ENCODE measurements at places on chromosomes 4 and X. TPM values are rescaled to one million over a fixed set of nuclear protein-coding genes. Genes with fewer than 3 reads are reported as not detected.

MAGED2 gene
- 252 TPM for total RNA-seq

DNA sequence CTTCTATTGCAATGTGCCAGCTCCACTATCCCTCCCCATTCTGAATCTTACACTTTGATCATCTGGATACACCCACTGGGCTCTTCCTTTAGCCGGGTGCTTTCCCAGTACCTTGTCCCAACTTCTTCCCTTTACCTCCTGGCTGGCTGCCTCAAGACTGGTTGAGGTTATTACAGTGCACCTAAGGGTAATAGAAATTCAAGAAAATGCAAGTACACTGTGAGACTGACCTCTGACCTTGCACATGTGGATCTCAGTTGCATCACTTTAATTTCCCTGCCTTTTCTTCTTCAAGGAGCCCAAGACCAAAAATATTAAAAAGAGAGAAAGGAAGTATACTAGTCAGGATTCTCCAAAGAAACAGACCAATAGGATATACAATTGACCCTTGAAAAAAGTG lies 53.9 kb upstream of the NOCT start:
- no peak for DNase-seq

NR3C2 gene
- total RNA-seq: not detected

GRCh38 chrX:72621163-72621562 lies 48.5 kb upstream of the HDAC8 start:
- no peak for DNase-seq

DNA sequence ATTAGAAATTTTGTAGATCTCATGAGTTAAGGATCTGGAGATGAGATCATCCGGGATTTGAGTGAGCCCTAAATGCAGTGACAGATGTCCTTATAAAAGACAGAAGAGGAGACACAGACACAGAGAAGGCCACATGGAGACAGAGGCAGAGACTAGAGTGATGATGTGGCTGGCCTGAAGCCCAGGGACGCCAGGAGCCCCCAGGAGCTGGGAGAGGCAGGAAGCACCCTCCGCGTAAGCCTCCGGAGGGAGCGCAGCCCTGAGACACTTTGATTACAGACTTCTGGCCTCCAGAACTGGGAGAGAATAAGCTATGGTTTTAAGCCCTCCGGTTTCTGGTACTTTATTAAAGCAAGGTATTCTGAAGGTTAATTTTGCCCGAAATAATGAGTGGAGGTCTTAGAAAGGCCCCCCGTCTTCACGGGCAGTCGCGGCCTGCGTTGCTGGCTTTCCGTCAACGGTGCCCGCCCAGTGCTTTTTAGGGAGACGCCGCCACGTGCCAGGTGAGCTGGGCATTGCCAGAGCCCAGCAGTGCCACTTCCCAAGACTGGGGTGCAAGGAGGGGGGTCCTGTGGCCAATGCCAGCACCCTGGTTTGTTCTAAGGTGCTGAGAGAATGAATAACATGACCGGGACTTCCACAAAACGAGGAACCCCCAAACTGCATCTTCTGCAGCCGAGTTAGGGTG lies 8.1 kb downstream of the DHRSX start:
- DNase-seq: no peak

CLDN34 gene
- total RNA-seq: not detected

MSX1 gene
- total RNA-seq: 210 TPM

DNA sequence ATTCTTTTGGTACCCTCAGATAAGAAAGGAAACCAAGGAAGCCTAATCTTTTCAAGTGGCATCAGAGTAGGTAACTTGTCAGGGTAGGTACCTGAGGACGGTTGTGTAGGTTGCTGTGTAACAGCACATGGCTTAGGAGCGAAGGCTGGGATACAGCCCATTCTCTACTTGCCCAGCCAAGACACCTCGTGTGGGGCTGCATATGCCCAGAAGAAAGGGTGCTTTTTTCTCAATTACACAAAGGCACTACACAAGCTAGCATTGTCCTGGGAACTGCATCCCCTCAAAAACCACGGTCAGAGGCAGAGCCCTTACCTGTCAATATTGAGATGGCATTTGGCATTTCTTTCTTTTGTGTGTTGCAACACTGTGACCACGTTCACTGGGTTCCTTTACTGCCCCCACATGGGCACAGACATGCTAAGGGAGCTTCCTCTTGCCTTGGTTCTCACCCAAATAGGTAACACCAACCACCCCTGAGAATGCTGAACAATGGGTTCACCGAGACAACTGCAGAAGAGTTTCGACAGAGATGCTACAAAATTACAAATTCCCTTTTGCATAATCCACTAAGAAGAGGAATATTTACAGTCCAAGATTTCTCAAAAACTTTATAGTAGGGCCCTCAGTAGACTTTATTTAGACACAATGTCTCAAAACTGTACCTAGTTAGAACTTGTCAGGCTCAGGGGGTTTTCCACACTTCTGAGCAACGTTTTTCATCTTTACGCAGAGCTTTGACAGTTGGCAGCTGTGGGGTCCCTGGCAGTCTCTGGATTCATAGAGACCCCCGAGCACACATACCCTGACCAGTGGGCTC lies 35.8 kb upstream of the TNIP3 start:
- no peak for DNase-seq

DNA sequence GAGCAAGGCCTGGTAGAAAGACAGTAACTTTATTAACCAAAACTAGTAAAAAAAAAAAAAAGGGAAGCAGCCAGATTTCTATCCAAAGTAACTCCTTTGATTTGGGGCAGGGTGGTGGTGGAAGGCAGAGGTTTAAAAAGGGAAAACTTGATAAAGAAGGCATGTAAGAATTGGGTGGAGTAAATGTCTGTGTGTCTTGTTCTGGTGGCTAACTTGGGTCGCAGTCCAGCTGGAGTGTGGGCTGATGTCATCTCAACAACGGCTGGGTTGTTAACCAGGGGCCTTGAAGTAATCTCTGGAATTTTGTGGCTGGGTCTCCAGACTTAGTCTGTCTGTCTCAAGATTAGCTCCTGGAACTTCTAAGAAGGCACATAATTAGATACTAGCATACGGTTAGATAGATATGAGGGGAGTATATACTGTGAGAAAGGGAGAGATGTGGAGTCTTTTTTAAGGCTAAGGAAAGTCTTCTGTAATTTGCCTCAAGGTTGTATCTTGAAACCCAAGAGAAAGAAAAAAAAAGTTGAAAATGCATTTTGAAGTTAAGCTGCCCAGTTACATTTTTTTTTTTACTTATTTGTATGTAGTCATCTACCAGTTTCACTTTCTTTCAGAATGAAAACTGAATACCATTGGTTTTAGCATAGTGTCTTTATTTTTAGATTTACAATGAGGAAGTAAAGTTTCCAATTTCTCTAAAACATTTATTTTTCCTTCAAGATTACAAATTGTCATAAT lies 48.3 kb downstream of the MTHFD2L start:
- DNase-seq: no peak

GRCh38 chr4:40325406-40326019 lies 9.6 kb upstream of the CHRNA9 start:
- peak; percentile 70 for DNase-seq

DNA sequence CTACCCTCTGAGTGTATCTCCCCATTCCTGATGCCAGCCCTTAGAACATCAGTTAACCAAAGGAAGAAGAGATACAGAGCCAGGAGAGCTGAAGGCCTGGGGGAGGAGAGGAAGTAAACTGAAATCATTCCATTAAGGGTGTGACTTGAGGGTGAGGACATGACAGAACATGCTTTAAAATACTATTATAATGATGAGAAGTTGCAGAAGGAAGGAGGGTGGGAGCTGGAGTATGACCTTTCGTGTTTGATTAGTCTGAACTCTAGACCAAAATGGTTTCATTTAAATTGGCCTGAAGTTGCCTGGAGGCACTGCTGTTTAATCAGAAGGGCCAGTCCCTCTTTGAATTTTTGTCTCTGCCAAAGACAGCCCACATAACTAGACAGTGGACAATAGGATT lies 11.4 kb downstream of the INTS6L start:
- DNase-seq: no peak

TAF1 gene
- 29.1 TPM for total RNA-seq

CXorf66 gene
- not detected for total RNA-seq

- no peak for DNase-seq
These were observed 4.0 kb upstream of the KCNIP4 start for GRCh38 chr4:21952549-21952948.

PPARGC1A gene
- total RNA-seq: not detected

SMR3B gene
- total RNA-seq: not detected

All from G401 (cell line).